A172 (cell line): ENCODE measurements at places on chromosomes 2 and 18. TPM values are rescaled to one million over a fixed set of nuclear protein-coding genes. Genes with fewer than 3 reads are reported as not detected.

DNA sequence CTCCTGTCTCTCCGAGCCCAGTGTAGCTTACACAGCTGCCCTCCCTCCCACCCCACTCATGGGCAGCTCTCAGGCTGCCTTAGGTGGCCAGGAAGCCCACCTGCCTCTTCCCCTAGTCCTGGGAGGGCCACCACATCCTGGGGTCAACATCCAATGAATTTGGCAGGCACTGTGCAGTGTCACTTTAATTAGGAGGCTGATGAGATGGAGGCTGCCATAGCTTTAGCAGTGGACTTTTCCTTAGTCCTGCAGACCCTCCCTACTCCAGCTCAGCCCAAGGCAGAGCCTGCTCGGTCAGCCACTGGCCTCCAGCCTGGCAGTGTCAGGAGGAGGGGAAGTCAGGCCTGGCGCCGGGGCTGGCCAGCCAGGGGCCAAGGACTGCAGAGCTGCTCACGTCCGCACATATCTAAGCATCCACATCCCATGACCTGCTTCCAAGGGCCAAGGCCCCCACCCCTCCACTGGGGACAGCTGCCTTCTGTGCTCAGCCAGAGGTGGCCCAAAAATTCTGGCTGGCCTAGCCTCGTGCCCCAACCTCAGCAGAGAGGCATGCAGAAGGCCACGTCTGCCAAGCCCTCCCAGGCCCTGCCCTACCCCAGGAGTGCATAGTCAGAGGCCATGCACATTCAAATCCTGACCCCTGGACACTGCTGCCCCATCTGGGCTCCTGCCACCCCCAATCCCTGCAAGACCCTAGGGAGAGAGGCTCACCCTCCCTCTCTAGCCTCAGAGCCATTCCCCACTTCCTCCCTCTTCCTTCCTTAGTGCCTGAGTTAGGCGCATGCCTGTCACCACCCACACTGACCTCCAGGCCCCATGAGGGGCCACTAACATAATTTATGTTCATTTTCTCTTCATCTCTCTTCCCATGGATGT is 33.1 kb downstream of the ADRA2B start:
- DNase-seq, result no peak

The POMC gene
- total RNA-seq, result not detected in 2 replicates

DNA sequence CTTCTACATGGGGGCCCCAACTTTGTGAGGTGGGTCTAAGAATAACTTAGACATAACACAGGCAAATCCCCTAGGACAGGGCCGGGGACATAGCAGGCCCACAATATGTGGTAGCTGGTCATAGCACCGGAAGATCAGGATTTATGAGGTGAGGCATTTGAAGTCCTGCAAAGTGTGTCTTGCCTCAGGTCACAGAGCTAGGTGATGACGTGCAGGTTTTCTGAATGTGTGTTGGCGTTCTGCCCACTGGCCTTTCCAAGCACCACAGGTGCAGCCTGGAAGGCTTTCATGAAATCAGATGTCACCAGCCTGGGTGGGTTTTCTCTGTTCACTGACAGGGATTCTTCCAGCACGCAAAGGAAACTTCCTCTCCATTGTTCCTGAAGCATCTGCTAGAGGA is 119.1 kb downstream of the LRATD1 start:
- no peak for DNase-seq

The LCT gene
- not detected in 2 replicates for total RNA-seq
